ENCODE measurements at places on chromosomes 2 and 18.
A peak's percentile ranks its signal among the peaks of the same experiment; 100 is the strongest.

DNA sequence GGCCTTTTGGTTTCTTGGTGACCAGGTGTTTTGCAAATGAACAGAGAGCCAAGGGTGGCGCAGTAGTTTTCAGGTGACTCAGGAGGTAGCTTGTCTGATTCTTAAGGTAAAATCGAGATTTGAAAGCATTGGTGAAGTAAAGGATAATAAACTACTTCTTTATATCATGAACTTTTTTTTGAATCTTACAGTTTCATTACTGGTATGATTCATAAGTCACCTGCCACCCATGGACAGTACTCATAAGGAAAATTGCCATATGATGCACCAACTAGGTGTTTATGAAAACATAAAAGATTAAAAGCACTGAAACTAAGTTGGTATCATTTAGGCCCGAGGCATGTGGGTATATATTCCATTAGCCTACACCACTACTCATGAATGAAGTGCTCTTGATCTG, 84.1 kb upstream of the MGAT5 start:
- DNase-seq, result peak; percentile 64

- DNase-seq, result no peak
Observed at GRCh38 chr2:112750560-112750843, 13.9 kb downstream of the CKAP2L start.

DNA sequence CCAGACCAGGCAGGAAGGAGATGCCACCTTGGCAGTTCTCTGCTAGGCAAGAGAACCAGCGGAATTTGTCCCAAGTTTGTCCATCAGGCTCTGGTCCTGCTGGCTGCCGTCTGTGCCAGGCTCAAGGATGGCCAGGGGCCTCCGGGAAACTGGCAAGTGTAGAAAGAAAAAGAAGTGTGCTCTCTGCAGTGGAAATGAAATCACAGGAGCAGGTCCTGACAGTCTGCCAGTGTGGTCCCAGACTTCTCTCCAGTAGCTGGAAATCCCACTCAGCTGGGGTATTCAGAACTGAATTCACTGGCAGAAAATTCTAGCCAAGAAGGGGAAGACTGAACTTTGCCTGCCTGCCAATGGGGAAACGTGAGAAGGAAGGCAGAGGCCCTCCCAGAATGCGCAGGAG, 91.0 kb downstream of the STPG4 start:
- no peak for DNase-seq

DNA sequence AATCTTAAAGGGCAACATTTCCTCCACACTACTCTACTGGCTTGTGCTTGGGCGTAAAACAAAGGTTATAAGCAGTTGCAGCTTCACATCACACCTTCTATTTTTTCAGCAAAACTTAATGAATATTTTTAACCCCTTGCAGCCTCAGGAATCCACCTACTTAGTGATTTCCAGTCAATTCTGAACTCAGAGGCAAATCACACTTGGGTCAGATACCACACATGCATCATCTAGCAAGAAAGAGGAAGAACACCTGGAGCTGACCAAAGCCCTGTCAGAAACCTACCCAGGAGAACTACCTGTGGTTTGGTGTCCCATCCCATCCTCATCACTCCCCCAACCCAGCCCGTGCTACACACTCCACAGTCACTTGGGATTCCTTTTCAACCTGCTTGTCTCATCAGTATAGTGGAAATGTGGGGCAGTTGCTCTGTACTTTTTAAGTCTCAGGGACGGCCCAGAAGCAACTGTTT, 25.5 kb downstream of the PIAS2 start:
- DNase-seq, result no peak

DNA sequence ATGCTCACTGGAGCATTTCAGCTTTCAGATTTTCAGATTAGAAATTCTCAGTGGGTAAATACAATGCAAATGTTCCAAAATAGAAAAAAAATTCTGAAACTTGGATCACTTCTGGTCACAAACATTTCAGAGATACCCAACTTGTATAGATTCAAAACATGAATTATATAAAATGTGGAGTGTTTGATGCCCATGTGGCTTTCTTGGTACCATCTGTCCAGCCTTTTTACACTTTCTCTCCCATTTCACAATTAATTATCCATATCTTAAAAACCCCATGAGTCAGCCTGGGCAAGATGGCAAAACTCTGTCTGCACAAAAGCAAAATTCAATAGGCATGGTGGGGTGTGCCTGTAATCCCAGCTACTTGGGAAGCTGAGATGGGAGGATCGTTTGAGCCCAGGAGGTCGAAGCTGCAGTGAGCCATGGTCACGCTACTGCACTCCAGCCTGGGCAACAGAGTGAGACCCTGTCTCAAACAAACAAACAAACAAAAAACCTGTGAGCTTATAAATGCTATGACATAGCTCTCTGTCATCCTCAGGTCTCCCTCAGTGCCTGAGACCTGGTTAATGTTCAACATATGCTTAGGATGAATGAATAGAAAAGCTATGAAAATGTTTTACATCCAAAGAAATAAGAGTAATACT, 146.3 kb upstream of the TTC39C start:
- DNase-seq, result no peak

- no peak for DNase-seq
Observed at GRCh38 chr2:44805401-44806235, 135.9 kb upstream of the SIX3 start.

DNA sequence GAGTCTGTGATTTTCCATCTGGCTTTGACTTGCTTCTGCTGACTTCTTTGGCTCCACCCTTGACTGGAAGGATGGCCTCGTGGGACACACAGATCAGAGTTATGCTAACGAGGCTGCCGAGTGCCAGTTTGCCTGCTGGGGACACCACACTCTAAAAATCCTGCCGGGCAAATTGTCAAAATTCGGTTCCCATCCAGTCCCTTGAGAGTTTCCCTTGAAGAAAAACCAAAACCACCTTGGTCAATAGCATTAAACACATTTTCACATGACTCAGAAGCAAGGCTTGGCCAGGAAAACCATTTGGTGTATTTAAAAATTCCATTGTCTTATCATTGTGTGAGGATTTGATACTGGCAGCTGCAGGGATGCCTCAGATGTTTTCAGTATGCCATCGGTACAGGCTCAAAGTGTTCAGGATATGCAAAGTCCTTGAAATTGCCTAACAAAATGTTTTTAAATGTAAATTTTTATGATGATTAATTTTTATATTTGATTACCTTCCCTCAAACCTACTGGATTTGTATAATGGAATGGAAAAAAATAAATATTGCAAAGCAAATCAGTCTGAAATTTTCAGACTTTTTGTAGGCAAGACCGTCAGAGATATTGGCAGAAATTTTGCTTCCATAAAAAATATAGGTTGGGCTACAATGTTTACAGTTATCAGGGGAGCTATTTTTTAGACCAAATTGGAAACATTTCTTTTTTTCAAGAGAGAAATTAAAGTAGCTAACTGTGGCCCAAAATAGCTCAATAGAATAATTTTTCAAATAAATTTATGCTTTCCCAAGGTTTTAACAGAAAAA, 41.6 kb downstream of the KCNE4 start:
- DNase-seq, result no peak

DNA sequence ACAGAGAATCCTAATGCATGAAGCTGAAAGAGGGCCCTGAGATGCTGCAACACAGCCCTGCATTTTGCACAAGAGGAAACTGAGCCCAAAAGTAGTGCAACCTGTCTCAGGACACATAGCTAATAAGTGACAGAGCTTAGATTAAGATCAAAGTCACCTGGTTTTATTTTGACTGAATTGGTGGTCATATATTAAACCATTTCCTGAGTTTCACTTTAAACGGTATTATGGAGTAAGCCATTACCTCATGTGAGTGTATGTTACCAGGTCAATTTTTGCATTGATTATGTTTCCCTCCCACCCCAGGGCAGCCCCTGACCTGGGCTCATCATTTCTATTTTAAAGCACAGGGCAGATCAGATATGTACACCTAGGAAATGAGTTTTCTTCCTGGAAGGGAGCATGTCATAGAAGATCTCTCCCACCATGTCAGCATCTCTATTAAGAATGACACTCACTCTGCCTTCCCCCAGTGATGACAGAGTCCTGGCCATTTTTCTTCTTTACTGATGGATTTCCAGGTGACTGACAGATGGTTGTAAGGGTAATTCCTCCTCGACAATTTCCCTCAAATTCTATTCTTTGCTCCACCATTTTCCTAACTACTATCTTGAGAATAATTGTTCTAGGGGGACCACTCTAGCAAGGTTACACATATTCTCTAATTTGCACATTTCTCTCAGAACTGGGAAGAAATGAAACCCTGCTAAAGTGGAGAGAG, 441.3 kb upstream of the SLC14A2 start:
- no peak for DNase-seq

DNA sequence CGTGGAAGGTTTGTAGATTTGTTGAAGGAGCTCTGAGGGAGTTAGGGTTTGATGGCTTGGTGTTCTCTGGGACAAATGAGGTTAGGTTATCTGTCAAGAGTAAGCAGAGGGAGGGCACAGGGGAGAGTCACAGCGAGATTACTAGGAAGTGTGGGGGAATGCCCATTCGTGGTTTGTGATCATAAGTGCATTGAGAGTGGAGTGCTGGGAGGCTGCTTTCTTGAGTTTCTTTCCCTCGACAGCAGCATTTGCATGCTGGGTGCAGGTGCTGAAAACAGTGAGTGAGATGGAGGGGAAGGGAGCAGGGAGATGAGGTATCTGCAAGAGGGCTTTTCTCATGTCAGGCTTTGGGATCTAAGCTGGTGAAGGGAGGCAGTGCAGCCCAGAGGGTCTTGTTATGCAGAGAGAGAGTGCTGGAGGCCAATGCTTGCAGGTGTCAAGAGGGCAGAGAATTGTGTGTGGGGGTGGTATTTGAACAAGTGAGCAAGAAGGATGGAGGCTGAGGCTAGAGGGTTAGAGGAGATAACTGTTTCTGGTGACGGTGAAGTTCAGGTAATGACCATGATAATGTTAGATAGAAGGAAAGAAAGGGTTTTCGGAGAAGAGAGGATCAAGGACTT, 8.8 kb downstream of the RALB start:
- no peak for DNase-seq

- DNase-seq, result no peak
Observed at GRCh38 chr2:23219666-23220065, 165.3 kb upstream of the KLHL29 start.

DNA sequence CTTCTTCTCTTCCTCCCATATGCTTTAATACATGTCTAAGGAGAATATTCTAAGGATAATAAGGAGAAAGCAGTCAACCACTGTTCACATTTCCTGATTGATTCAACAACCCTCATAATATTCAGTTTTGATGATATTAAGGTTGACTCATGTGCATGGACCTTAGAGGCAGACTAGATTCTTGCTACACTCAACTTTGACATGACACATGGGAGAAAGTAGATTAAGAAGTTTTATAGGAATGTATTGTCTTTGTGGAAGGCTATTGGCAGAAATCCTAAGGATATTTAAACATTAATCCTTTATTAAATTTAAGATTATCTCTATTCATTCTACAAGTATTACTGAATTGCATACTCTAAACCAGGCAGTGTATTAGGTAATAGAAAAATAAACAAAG, 309.1 kb upstream of the CYRIA start:
- DNase-seq, result no peak

- DNase-seq, result no peak
Observed at GRCh38 chr18:24055878-24056277, 41.3 kb downstream of the TTC39C start.

GRCh38 chr2:191243154-191243553, 2.0 kb upstream of the MYO1B start:
- DNase-seq, result no peak

GRCh38 chr18:62715759-62716615, 646 bp downstream of the PHLPP1 start:
- peak; percentile 43 for DNase-seq

GRCh38 chr18:13471971-13472628, 253.5 kb downstream of the LDLRAD4 start:
- no peak for DNase-seq

DNA sequence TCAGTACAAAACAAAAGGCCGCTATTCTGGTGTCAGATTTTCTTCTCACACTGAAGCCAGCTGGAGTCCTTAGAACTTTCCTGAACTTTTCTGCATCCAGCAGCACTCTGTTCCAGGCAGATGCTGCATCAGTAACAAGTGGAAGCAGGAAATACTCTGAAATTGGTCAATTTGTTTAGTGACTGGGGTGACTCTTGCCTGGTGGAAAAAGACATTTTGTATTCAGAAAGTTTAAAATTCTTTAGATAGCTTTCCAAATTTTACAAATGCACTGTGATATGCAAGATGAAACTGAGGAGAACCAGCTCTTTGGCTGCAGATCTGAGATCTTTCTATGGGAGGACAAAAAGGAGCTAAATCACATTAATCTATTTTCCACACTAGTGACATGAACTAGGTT, 385.7 kb downstream of the NRXN1 start:
- no peak for DNase-seq

DNA sequence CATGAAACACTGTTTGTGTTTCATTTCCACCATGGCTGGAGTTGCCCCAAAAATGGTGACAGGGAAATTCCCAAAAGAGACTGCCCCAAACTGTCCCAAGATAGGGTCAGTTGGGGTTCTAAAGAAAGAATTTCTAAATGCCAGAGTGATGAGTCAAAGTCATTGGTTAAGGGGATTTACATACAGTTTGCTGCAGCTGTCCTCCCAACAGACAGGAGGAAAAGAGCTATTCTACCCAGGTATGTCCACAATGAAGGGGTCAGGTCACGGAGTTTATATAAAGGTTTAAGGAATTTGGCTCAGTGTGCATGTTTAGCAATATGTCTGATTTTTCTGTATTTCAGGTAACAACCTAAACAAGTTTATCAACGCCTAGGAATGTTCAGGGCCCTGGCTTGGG, 344.1 kb downstream of the TDRD15 start:
- DNase-seq, result no peak

DNA sequence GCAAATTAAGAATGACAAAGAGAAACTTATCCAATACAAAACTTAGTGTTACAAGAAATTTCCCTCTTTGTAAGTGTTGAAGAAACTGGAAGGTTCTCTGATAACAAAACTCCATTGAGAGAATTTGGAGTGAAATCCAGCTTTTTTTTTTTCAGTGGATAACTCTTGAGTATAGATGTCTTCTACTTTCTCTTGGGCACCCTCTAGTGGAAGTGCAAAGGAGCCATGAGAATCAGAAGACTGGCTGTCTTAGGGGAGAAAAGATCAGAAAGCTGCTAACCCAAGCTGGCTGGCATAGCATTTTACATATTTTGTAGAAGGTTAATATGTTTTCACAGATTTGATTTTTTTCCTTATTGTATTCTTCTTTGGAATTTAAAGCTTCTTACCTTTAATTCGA, 138.8 kb upstream of the SATB2 start:
- no peak for DNase-seq

DNA sequence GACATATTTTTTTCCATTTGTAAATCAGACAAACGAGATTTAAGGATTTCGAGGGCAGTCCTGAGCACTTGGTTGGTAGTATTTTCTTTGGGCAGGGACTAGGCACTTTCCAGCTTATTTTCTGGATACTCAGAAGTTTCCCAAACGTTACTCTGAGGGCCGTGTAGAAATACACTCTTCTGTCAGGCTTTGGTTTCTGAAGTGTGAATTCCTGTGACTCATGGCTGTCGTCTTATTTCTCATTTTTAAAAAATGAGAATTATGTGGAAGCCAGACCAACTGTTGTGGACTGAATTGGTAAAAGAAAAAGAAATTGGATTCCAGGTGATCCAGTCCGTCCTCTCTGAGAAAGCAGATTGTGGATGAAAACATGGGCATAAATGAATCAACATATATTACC, 658.6 kb upstream of the FANCL start:
- no peak for DNase-seq

Data from T-helper 2 cell (primary cell).